ENCODE measurements at places on chromosomes 1 and 21. TPM values are rescaled to one million over a fixed set of nuclear protein-coding genes. Genes with fewer than 3 reads are reported as not detected.
A peak's percentile ranks its signal among the peaks of the same experiment; 100 is the strongest.

DNA sequence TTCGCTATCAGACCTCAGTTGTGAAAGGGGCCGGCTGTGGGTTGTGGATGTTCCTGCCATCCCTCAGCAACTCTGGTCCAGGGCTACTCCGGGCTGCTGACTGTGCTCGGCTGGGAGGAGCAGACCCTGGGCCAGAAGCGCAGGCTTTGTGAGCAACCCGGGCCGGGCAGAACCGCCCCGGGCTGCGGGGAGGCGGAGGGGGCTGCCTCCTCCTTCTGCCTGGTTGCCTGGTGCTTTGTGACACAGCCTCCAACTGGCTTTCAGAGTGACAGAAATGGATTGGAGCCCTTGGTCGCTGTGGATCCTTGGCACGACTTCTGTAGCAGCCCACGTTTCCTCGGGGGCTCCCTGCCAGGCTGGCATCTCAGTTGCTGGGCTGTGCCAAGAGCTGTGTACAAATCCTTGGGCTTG lies 10.0 kb downstream of the DRAXIN start:
- DNase-seq, result no peak

GRCh38 chr21:17779980-17780379 lies 39.2 kb downstream of the C21orf91 start:
- DNase-seq, result no peak

DNA sequence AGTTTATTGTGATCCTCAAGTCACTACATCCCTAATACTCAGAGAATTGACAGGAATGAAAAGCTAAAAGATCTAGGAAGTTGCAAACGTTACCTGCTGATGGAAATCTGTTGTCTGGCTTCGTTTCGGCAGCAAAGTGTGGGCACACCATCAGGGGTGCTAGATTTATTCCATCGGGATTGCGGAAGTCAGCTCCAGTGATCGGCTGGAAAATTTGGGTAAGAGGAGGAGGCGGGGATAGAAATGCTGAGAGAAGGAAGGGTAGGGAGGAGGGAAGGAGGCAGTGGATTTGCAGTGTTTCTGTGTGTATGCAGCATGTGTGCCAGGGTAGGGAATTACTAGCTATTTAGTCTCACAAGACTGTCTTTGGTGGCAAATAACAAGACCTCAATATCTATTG lies at the start of gene CTSK:
TSS of gene CTSK (minus strand) at position 140 of the 400 bp plus-strand sequence. CDS start 1,455 bp downstream, outside the sequence.
- no peak for DNase-seq

- DNase-seq, result no peak
Measured at GRCh38 chr1:110663241-110663640, 11.5 kb downstream of the KCNA3 start.

- DNase-seq, result peak; percentile 79
Measured at GRCh38 chr1:85289207-85289847, 12.9 kb upstream of the BCL10 start.

GRCh38 chr1:114024049-114024448 lies 44.8 kb downstream of the OLFML3 start:
- DNase-seq, result no peak

- no peak for DNase-seq
Measured at GRCh38 chr1:15994590-15995351, 9.3 kb upstream of the SRARP start.

DNA sequence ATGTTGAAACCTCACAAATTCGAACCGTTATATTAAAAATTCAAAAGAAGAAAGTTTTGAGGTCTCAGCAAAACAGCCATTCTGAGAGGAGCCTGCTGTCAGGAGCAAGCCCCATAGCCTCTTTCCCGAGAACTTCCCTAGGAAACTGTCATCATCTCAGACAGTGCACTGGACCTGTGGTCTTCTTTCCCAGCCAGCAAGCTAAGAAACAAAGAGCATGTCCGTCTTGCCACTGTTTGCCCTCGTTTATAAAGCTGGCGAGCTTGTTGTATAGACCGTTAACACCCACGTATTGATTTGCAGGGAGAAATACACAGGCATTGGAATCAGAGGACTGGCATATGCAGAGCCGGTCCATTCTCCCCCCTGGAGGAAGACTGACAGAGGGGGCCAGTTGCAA lies 407.0 kb downstream of the NPHP4 start:
- no peak for DNase-seq

- DNase-seq, result no peak
Measured at GRCh38 chr1:62676611-62677356, 11.4 kb downstream of the DOCK7 start.

GRCh38 chr1:217189362-217189761 lies 441.5 kb downstream of the GPATCH2 start:
- DNase-seq, result no peak

DNA sequence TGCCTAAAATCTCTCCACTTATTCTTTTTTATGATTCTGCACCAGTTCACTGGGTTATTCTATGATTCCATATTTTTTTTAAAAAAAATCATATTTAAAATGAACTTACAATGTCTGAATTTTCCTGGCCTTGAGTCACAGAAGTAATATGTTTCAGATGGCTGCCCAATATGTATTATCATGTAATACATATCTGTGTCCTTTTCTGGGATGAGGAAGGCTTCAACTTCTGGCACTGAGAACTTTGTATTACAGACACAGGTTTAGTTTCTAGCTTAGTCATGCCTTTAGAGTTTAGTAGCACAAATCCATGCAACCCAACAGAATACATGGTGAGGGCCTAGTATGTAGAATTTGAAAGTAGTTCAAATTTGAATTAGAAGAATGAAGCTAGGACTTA lies 7.8 kb upstream of the HSD17B7 start:
- no peak for DNase-seq

The ADGRL4 gene
- 11.9 TPM for polyA plus RNA-seq

The CLCA4 gene
- polyA plus RNA-seq, result not detected

Data from AG04450 (cell line).